Renal pelvis (tissue), 12 donors: ENCODE measurements at places on chromosomes 7 and 10.

- no peak for DNase-seq
Measured at GRCh38 chr10:92493362-92493761, 80.5 kb downstream of the IDE start.

GRCh38 chr10:119535305-119535704, 7.2 kb downstream of the RGS10 start:
- no peak for DNase-seq

- no peak for DNase-seq
Measured at GRCh38 chr7:1085910-1086421, 1.9 kb upstream of the GPER1 start.

- no peak for DNase-seq
Measured at GRCh38 chr10:54985732-54986131, 184.7 kb upstream of the PCDH15 start.

GRCh38 chr7:132440151-132440550, 136.1 kb downstream of the PLXNA4 start:
- DNase-seq, result no peak
